Hematopoietic multipotent progenitor cell treated with erythropoietin and hydrocortisone succinate and interleukin-3 and kit ligand, for 8 days (in vitro differentiated cells): ENCODE measurements at places on chromosomes 6 and 20.

GRCh38 chr6:46058951-46059350 lies 43.3 kb upstream of the CLIC5 start:
- no peak for DNase-seq

DNA sequence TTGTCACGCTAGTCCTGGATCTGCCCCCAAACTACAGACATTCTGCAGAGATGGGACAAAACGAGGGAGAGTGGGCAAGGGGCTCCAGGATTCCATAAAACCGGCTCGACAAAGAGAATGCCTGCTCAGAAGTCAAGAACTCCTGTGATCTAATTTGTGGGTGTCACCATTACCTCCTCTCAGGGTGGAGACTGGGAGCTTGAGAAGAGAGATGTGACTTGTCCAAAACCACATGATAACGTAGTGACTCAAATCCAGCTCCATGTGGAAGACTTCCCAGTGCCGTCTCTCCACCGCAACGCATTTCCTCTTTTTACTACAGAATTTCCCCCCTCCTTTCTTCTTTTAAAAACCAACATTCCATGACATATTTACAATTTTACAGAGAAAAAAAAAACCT lies 44.3 kb downstream of the TRERF1 start:
- peak; percentile 27 for DNase-seq

GRCh38 chr6:43757966-43758616 lies 11.9 kb upstream of the VEGFA start:
- DNase-seq = no peak

GRCh38 chr6:108453601-108454185 lies 107.0 kb upstream of the FOXO3 start:
- peak; percentile 12 for DNase-seq

- DNase-seq = peak; percentile 90
These were observed at the start of gene MTCH1 for GRCh38 chr6:36985808-36986703. MTCH1 (minus strand) TSS chr6:36986196; CDS start chr6:36986173, 23 bp downstream.

GRCh38 chr6:151087861-151088598 lies 151.7 kb upstream of the AKAP12 start:
- DNase-seq = peak; percentile 10

DNA sequence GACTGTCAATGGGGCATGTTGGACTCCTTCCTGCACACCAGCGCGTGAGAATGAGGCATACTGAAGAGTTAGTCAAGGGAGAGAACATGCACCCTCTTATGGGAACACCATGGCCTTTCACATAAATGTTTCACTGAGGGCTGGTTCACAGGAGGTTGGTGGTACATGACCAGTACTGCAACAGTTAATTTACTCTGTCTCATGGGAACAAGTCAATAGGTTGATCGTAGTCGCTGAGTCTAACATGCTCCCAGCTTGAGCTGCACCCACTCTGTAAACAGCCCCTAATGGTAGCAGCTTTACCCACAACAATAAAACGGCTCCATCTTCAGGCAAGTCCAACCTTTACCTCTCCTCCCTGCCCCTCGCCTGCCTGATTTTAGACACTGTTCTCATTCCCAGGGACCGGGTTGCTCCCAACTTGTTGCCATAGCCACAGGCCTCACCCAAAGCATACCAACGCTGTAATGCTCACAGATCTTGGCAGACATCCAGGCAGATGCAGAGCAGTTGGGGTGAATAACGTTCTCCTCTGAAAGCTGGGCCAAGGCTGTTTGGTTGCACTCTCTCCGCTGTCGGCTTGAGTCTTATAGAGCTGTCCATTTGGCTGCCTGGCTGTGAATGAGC lies 111.3 kb downstream of the LY86 start:
- DNase-seq = peak; percentile 99

- no peak for DNase-seq
These were observed 400.6 kb downstream of the ESR1 start for GRCh38 chr6:152207915-152208714.

GRCh38 chr6:149060300-149060984 lies 257.1 kb upstream of the TAB2 start:
- peak; percentile 60 for DNase-seq

DNA sequence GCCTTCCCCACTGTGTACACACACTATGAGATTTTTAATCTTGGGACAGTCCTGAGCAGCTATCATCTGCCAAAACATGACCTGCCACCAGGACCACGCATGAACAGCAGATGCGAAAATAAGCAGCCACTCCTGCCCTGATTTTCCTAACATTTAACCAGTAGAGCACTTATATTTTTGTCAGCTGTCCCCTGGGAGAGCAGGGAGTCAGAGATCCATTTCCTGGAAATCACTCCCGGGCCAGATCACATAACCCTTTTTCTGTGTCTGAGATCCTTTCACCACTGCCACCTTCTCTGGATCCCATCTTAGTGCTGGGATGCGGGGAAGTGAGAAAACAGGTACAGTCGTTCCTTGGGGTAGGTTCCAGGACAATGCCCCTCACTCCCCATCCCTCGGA lies 5.7 kb downstream of the SDCBP2 start:
- no peak for DNase-seq

DNA sequence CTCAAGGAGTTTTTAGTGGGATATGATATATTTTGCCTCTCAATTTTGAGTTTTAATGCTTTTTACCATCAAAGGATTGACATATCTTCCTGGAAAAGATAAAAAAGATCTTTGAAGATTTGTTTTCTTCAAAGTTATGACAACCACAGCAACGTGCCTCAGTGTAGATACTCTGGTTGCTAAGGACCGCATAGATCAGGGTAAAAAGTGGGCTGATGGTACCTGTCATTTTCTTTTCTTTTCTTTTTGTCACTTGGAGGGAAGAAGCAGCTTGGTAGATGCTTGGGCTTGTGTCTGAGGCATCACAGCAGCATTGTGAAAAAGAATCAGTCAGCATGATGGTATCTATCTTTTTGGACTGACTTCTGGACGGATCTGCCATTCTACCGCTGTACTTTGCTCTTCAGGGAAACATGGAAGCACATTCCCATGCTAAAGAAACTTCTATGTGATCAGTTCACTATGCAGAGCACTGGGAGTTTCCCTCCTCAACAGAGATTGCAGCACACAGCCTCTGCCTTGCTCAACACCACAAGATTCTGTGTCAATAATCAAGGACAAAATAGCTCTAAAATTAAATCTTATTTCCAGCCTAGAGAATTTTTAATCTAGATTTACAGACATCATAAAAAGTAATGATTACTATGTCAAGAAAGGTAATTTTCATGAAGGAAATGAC lies 54.8 kb upstream of the SGK1 start:
- DNase-seq = no peak

GRCh38 chr6:42113936-42114636 lies 28.3 kb downstream of the C6orf132 start:
- DNase-seq = no peak

- no peak for DNase-seq
These were observed 11.4 kb downstream of the NPBWR2 start for GRCh38 chr20:64095927-64096326.

DNA sequence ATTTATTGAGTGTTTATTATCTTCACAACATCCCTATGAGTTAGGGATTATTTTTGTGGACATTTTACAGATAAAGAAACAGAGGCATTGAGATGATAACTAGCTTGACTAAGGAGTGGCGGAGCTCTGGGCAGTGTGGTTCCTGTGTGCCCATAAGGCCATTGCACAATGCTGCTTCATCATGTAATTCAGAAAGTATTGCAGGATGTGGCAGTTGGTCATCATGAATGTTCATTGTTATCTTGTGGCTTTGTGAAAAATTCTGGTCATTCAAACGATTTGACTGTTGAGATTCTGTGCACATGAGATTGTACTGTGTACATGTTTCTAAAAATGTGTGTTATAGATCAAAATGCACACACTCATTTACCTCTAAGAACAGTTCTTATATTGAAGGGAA lies 150.8 kb downstream of the ESR1 start:
- no peak for DNase-seq

- peak; percentile 79 for DNase-seq
These were observed 4.6 kb upstream of the LZTS3 start for GRCh38 chr20:3177746-3178485.

DNA sequence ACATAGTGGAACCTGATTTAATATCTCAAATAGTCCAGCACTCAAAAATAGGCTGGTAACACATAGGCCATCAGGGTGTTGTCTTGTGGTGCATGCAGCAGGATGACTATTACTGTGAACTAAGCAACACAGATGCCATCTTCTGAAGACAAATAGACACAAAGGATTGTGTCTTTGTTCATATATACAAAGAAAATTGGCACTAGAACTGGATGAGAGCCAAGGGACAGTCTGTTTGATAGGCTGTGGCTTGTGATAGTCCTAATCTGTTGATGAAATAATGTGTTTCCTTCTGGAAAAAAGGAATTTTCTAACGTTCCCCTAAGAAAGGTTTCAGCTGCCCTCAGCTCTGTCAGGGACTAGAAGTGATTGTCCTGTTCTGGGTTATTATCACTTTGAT lies 129.8 kb downstream of the TPBG start:
- no peak for DNase-seq

DNA sequence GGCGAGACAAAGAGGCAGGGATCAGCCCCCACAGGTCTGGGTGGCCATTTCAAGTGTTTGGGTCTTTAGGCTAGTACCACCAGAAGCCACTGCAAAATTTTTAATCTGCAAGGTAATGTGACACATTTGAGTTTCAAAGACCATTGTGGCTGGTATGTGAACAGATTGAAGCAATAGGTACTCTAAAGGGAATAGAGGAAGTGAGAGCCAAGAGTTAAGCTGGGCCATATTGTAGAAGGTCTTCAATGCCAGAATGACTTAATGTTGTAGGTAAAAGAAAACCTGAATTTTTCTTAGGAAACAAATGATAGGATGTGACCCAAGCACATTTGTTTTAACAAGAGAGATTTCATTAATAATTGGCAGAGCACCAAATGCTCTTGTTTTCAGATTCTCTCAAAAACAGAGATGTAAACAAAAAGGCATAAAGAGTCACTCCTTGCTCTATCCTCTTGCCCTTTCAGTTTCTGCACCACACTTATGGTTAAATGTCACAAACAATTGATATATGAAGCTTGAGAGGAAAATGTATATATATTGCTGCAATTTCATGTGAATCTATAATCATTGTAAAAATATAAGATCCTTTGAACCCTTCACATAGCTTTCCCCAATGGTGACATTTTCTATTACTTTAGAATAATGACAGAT lies 307.1 kb upstream of the PLN start:
- DNase-seq = no peak

DNA sequence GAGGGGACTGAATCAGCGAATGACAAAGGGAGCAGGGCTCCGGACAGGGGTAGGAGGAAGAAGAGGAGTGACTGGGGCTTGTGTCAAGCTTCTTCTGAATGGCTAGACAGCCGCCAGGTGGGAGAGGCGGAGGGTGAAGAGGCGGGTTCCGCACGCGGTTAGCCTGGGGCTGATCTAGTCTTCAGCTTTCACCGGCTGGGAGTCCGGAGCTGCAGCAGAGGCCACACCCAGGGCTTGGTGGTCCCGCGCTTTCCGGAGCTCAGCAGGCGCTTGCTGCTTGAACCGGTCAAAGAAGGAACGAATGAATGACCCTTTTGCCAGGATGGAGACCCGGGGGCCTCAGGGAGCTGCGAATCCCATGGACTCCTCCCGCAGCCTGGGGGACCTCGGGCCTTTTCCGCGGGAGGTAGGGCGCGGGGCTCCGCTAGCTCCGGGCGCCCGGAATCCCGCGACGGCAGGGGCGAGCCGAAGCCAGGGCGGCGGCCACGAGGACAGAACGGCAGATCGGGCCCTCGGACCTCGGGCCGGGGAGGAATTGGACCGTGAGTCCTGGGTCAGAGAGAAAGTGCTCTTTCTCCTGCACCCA lies at the start of gene C6orf141:
Gene C6orf141 (plus strand): TSS at position 177 of the 586 bp plus-strand sequence. CDS start 125 bp downstream, at position 302.
- peak; percentile 42 for DNase-seq

DNA sequence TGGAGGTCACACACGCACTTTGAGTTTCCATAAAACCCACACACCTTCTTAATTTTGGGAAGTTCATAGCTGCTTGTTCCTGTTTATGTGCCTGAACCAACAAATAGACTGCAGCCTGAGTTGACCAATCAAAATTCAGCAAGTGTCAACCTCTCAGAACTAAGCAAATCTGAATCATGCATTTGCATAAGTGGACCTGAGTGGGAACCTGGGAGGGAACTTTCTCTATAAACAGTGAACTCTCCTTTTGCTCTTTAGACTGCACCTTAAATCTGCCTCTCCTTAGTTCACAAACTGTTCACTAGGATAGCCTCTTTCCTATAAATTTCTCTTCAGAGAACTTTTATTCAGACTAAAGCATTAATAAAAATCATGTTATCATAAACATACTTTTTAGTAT lies 37.9 kb downstream of the SLC17A1 start:
- no peak for DNase-seq

- no peak for DNase-seq
These were observed 225.2 kb downstream of the TBC1D7 start for GRCh38 chr6:13103169-13103568.

- no peak for DNase-seq
These were observed 120.0 kb downstream of the GRM4 start for GRCh38 chr6:34025861-34026260.

DNA sequence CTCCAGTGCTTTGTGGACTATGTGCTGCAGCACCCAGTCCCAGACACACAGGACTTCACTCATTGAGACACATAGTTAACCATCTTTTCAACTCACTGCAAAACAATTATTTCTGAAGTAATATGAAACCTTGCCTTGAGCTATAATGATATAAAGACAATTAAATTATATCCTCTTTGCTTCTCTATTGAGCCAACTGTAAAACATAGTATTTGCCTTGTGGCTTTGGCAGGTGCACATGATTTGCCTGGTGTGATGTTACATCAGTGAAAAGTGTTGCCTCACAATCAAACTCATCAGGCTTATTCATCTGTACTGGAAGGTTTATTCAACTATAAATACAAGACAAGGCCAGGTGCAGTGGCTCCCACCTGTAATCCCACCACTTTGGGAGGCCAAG lies 80.6 kb downstream of the NCOA7 start:
- DNase-seq = no peak

DNA sequence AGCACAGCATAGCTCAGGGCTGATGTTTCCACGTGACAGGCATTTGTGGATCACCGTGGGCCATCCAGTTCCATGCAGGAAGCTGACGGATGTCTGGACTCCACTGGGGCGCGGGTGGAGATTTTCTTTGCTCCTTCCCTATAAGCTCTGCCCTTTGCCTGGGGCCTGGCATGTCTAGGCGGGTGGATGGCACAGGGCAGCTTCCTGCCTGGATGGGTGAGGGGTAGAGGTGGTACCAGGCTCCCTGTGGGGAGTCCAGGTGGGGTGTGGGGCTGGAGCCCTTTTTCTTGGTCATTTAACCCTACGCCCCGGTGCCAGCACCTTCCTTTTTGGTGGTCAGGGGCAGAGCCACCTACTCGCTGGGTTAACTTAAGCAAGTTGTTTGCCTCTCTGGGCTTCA lies 10.4 kb downstream of the FAM110A start:
- no peak for DNase-seq
